Smooth muscle cell of the pulmonary artery (primary cell): ENCODE measurements at places on chromosomes 5 and 9. TPM values are rescaled to one million over a fixed set of nuclear protein-coding genes. Genes with fewer than 3 reads are reported as not detected.

Gene CORO2A
- 0.26 and 0.73 TPM in 2 replicates for total RNA-seq

Gene SLC6A7
- total RNA-seq: 0.20 TPM in 1 of 2 replicates, not detected in the other

Gene FSTL4
- 0.07 TPM in 1 of 2 replicates, not detected in the other for total RNA-seq

Gene PCDHGA6
- total RNA-seq: 5.3 and 6.7 TPM in 2 replicates

Gene TGFBR1
- total RNA-seq: 65.7 and 79.8 TPM in 2 replicates

Gene CCDC152
- total RNA-seq: 0.26 and 3.0 TPM in 2 replicates

Gene PCDHGB4
- total RNA-seq: 26.1 and 54.1 TPM in 2 replicates

Gene PCDHA1
- total RNA-seq: 0.20 TPM in 1 of 2 replicates, not detected in the other

Gene HAVCR2
- 0.33 and 0.39 TPM in 2 replicates for total RNA-seq

Gene IFNA21
- total RNA-seq: not detected in 2 replicates

Gene SPATA31D4
- not detected in 2 replicates for total RNA-seq

Gene SPTAN1
- 320 and 359 TPM in 2 replicates for total RNA-seq

Gene CCL27
- total RNA-seq: 0.17 TPM in 1 of 2 replicates, not detected in the other

Gene F2RL1
- total RNA-seq: 39.7 and 121 TPM in 2 replicates
